T-helper 2 cell (primary cell): ENCODE measurements at places on chromosomes 3 and 15.

GRCh38 chr3:16769525-16769924 lies 115.2 kb upstream of the PLCL2 start:
- DNase-seq = no peak

DNA sequence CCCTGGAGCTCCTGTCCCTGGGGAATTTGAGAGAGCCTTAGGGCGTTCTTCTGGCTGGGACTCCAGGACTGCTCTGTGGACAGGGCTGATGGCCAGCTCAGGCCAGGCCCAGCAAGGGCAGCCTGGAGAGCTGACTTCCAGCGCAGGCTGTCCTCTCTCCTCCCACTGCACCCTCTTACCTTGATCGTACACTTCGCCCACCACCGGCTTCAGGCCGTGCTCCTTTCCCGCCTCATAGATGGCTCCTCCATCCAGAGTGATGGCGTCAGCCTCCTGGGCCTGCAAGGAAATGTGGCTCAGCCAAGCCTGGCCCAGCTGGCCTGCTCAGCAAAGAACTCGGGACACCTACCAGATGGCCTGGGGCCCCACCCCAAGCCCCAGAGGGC lies 3.1 kb downstream of the MELTF start:
- no peak for DNase-seq

GRCh38 chr15:80480909-80481308 lies 76.7 kb downstream of the ARNT2 start:
- no peak for DNase-seq

- no peak for DNase-seq
These were observed 346.9 kb upstream of the CDIN1 start for GRCh38 chr15:36232491-36232890.

DNA sequence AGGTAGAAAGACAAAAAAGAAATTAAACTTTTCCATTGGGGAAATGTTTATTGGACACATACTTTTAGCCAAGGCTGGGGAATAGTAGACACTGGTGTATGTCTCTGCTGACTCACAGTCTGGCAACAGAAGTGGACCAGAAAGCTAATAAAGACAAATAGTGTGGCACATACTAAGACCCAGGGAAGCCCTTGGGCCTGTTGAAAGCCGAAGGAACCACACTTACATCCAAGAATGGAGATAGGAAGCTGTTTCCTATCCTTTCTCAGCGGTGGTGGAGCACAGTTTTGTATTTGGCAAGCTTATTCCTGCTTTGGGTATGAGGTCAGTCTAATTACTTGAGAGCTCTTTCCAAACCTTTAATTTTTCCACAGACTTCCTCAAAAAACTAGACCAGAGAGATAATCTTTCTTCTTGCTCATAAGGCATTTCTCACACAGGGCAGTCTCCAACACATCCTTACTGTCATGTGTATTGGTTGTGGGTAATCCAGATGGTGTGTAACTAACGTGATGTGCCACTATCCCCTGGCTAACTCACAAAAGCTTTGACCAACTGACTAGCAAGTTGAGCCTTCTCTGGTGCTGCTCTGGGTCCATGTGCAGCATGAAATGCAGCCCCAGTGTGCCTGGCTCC lies 279.1 kb upstream of the IGF1R start:
- no peak for DNase-seq

DNA sequence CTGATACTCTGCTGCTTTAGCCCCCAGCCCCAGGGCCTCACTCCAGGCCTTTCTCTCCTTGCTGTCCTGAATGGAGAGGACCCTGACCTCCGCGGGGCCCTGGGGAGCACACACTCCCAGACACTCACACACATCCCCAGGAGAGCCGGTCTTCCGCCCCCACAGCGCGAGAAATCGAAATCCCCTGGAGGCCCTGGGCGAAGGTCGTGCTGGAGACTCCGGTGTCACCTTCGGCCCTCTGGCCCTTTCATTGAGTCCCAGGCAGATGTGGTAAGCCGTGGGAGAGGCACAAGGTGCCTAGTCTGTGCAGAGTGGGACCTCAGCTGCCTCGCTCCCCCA lies 848 bp upstream of the GOLGA8B start:
- no peak for DNase-seq
